NCI-H1417 (cell line): ENCODE measurements at places on chromosomes 5 and 9.

GRCh38 chr5:7218141-7218540 is 177.8 kb upstream of the ADCY2 start:
- DNase-seq = no peak

DNA sequence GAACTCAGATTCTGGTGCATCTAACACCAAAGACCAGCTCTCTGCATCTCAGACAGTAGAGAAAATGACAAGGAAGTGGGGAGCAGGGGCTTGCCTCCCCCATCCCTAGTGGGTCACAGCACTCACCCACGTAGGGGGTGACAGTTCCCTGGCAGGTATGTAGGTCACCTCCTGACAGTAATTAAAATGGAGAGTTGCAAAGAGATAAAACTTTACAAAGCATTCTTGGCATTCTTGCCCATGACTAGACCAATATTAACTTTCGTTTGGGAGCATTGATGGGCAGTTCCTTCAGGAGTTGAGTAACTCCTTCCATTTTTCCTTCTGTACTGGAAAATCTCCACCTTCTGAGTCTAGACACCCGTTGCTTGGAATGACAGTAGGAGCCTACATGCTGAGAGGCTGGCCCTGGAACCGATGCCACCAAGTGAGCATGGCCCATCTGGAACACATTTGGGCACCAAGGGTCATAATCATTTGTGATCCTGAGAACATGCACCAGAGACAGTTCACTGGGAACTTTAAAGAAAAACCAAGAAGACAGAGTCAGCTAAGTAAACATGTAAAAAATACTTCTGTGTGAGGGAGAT is 81.5 kb upstream of the MSX2 start:
- no peak for DNase-seq

- peak; percentile 18 for DNase-seq
These were observed 348.4 kb upstream of the FTMT start for GRCh38 chr5:121503111-121503840.

GRCh38 chr9:34642679-34643078 is 3.8 kb upstream of the GALT start:
- DNase-seq = no peak

- DNase-seq = no peak
These were observed 350.5 kb upstream of the MEF2C start for GRCh38 chr5:89233462-89233861.

DNA sequence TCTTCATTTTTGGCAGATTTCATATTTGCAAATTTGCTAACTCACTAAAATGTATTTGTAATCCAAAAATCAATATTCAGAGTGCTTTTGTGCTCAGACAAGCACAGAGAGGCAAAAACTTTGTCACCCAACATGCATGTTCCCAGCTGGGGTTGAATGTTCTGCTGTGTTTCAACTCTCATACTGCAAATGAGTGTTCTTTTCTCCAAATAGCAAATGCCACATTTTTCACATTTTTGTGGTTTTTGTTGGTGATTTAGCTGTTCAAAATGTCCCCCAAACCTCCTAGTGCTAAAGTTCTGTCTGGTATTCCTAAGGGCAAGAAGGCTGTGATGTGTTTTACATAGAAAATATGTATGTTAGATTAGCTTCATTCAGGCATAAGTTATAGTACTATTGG is 87.3 kb upstream of the PCSK5 start:
- DNase-seq = no peak

DNA sequence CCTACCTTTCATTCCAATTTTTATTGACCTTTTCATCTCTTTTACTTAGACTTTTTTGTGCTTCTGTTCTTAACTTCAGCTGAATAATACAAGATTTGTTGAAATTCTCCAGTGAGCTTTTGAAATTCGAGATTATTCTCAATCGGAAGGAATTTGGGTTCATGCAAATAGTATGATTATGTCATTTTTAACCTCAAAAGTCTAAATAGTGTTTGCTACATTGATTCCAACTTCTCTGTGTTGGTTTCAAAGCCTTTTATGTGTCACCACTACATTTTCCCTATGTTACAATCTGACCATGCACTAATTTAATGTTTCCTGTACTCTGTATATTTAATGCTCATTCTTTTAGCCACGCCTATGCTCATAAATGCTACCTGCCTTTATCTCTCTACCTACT is 44.1 kb downstream of the VPS13A start:
- no peak for DNase-seq

GRCh38 chr9:133679466-133680061 is 43.4 kb downstream of the DBH start:
- no peak for DNase-seq

- no peak for DNase-seq
These were observed 78.1 kb downstream of the HSPA4 start for GRCh38 chr5:133129950-133130349.

DNA sequence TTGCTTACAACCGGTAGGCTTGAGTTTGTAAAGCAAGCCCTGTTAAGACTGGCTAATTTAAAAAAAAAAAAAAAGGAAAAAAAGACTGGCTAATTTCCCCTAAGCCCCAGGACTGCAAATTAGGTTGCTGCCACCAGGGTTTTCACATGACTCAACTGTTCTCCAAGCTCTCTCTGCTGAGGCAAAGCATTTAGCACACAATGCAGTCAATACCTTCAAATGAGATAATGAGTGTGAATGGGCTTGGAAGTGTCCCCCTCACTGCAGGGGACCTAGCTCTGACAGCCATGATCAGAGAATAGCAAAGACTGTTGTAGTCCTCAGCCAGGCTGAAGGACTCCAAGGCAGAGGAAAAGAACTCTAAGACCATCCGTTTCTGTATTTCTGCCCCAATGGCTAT is 42.8 kb upstream of the ZSWIM6 start:
- DNase-seq = no peak

DNA sequence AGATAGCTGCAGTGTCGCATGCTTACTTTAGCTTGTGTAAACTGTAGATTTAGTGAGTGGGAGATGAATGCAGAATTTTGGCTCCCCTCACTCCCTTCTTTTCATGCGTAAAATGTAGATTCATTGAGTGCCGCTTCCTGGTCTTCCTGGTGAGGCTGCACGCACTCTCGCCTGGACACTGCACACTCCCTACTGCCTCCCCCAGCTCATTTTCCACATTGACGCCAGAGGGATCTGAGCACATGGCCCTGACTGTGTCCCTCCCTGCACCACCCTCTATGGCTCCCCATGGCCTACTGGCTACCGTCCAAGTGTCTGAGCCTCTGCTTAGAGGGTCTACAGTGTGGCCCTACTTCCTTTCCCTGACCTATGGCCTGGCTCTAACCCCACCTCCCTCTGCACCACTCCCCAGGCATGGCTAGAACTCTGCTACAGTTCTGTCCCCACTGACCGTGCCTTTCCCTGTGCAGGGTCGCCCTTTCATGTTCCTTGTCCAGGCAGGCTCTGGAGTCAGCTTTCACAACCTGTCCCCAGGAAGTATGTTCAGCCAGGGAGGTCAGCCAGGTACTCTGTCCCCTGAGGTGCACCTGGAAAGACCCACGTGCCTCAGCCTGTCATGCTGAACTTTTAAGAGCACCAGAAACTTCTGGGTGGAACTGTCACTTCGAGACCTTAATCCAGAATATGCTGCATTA is 160.6 kb downstream of the COL23A1 start:
- no peak for DNase-seq

GRCh38 chr9:132597073-132597775 is 14.8 kb downstream of the BARHL1 start:
- no peak for DNase-seq

DNA sequence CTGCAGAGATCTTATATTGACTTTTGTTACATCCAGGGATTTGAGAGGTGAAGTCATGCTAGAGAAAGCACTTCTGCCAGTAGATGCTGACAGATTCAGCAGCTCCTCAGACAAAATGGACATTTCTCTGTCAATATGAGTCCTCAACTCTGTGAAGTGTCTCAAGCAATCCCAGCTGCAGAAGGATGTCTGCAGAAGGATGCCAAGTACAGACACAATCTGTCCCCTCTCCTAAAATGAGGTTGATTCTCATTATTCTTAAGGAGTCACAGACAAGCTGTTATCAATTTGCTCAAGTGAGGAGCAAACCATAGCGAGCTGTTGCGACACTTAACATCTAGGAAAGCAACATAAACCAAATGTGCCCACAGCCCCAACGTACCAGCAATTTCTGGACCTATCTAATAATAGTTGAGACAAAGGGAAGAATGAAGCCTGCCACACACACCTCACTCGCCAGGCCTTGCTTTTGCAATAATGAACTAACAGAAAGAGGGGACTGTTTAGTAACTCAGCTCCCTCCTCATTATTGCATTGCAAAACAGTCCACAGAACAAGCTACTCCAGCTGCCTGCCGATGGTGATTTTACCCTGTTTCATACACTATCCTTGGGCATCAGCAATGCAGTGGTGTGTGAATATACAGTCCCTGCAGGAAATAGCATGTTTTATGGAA is 364.2 kb upstream of the PDE4D start:
- no peak for DNase-seq

GRCh38 chr5:128062172-128062746 is 21.3 kb upstream of the SLC12A2 start:
- no peak for DNase-seq

GRCh38 chr9:85940275-85940831 is 593 bp upstream of the NAA35 start:
- no peak for DNase-seq

GRCh38 chr9:131266266-131267229 is 9.8 kb downstream of the FAM78A start:
- no peak for DNase-seq

GRCh38 chr5:149019679-149020078 is 43.2 kb downstream of the SH3TC2 start:
- no peak for DNase-seq

GRCh38 chr5:2105141-2105540 is 222.4 kb upstream of the IRX4 start:
- no peak for DNase-seq
